ENCODE measurements at places on chromosomes 12 and 14. TPM values are rescaled to one million over a fixed set of nuclear protein-coding genes. Genes with fewer than 3 reads are reported as not detected.

Gene HSPA2
- 41.9 TPM for total RNA-seq

Gene PMCH
- total RNA-seq: not detected

Gene CCNT1
- 39.4 TPM for total RNA-seq

Gene TAS2R7
- not detected for total RNA-seq

Gene RND1
- total RNA-seq: 1.0 TPM

DNA sequence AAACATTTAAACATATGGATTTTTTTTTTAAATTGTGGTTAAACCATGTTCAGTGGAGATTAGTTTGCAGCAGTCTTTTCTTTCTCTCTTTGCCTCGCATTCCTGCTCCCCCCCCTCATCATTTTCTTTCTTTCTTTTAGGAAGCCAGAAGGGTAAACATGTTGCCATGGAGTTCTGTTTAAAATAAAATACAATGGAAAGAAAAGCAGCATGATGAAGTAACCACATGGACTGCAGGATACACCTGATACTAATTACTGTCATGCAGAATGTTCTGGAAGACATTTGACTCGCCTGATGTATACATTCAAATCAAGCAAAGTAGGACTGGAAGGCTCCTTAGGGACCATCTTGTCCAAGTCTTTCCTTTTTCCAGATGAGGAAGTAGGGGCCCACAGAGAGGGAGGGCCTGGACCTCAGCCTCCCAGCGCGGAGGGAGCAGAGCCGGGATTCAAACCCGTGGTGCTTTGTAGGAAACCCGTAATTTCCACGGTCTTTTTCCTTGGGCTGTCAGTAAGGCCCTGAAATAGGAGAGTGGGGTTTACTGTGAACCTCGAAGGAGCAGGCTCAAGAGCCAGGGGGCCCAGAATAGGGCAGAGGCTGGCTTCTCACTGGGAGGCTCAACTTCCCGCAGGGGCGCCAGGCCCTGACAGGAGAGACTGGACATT lies 2.4 kb upstream of the MEG3 start:
- peaks cover 2% of the 10 kb centered on the region for H3K4me1 ChIP-seq
- H3K36me3 ChIP-seq: no peaks in the 10 kb centered on the region
- H3K4me3 ChIP-seq: no peak overlapping the region
- no peak for DNase-seq
- no peak overlapping the region for H3K27ac ChIP-seq

- H3K4me1 ChIP-seq: peaks cover 3% of the 10 kb centered on the region
- H3K27ac ChIP-seq: no peak overlapping the region
- H3K27me3 ChIP-seq: no peaks in the 10 kb centered on the region
- H3K4me3 ChIP-seq: peak overlapping the region; percentile 39
Observed at GRCh38 chr12:49621651-49622500, 1.5 kb upstream of the PRPF40B start.

GRCh38 chr12:56267443-56268071 lies 815 bp downstream of the COQ10A start:
- peak overlapping the region; percentile 97 for H3K27ac ChIP-seq
- no peak for DNase-seq
- no peaks in the 10 kb centered on the region for H3K27me3 ChIP-seq
- H3K4me3 ChIP-seq: peak overlapping the region; percentile 74

- DNase-seq: no peak
- H3K27ac ChIP-seq: no peak overlapping the region
- no peaks in the 10 kb centered on the region for H3K27me3 ChIP-seq
- no peaks in the 10 kb centered on the region for H3K36me3 ChIP-seq
Observed at GRCh38 chr12:23621900-23622299, 327.6 kb downstream of the SOX5 start.

GRCh38 chr12:94498073-94498472 lies 38.4 kb upstream of the CEP83 start:
- H3K27ac ChIP-seq: no peak overlapping the region
- H3K27me3 ChIP-seq: no peaks in the 10 kb centered on the region
- DNase-seq: no peak
- H3K36me3 ChIP-seq: no peaks in the 10 kb centered on the region
- no peaks in the 10 kb centered on the region for H3K4me1 ChIP-seq

GRCh38 chr12:108462686-108463085 lies 52.4 kb upstream of the FICD start:
- H3K27ac ChIP-seq: no peak overlapping the region
- no peak overlapping the region for H3K4me3 ChIP-seq
- H3K27me3 ChIP-seq: no peaks in the 10 kb centered on the region
- DNase-seq: no peak

DNA sequence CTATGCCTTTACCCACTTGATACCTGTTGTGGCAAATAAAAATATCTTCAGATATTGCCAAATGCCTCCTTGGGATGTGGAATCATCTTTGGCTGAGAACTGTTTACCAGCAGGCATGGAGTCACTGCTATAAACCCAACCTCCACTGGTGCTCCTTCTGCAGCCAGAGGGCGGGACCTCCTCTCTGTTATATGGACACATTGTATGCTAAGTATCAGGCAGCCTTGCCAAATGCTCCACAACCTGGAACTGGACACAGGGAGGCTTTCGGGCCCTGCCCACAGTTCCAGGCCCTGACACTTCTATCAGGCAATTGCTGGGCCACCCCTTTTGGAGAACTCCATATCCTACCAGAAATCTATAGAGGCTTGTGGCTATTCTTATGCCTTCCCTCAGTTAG lies 201.0 kb downstream of the TMX1 start:
- H3K4me3 ChIP-seq: no peak overlapping the region
- DNase-seq: no peak
- H3K27me3 ChIP-seq: no peaks in the 10 kb centered on the region

DNA sequence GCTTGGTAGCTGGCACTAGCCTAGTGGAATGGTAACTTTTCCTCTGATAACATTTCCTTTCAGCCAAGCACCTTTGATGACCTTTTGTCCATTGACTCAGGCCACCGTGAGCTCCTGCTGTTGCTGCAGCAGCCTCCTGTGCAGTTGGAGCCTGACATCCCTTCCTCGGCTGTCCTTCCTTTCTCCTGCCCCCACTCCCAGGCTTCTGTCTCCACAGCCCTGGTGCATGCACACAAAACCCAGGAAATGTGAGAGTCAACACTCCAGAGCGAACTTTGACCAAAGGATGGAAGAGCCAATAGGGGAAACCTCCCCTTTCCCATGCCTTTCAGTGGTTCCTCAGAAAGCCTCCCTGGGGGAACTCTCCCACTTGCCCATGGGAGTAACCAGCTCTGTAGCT lies 115.0 kb downstream of the TMEM260 start:
- no peaks in the 10 kb centered on the region for H3K4me1 ChIP-seq
- no peaks in the 10 kb centered on the region for H3K27me3 ChIP-seq
